NCI-H774 (cell line): ENCODE measurements at places on chromosomes 11 and 22.

DNA sequence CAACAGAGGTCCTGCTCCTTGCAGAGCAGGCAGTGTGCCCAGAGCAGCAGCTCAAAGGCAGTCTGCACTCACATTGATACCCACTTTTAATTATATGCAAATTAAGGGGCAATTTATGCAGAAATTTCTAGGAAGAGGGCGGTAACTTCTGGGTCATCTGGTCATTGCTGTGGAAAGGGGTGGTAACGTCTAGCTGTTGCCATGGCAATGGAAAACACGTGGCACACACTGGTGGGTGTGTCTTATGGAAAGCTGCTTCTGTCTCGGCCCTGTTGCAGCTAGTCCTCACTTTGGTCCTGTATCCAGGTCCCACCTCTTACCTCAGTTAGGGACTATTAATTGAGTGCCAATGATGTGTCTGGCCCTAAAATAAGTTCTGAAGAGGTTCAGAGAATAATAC, 36.8 kb downstream of the BARX2 start:
- DNase-seq = no peak

DNA sequence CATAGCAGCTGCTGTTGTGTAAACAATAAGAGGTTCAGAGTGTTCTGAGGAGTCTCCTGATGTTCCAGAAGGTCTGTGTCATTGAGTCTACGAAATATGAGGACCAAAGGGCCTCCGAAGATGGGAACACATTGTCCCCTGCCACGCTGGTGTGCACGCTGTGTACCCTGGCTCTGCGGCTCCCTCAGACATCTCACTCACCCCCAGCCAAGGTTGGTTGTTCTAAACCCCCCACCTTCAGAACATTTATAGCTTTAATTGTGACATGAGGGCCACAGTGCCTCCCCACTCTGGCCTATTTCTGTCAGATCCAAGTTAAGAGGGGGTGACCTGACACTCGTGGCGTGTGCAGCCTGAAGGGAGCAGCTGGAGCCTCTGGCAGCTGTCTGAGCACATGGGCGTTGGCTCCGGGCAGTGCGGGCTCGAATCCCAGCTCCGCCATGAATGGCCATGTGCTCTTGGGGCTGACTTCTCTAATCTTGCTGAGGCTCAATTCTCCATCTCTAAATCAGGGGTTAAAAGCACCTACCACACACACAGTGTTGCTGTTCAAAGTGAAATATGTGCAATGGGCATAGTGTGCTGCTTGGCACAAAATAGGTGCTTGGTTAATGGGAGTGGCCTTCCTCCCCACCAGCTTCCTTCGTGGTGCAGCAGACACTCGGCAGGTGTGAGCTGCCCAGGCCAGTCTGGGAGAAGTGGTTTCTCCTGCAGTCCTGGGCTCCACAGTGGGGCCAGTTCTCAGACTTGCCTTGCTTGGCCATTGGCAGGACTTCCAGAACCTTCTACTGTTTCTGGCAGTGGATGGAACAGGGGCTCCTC, 39.7 kb upstream of the MICAL2 start:
- no peak for DNase-seq

GRCh38 chr11:15670520-15671070, 555.9 kb downstream of the INSC start:
- no peak for DNase-seq

GRCh38 chr22:27851974-27852746, 50.6 kb upstream of the MN1 start:
- no peak for DNase-seq

DNA sequence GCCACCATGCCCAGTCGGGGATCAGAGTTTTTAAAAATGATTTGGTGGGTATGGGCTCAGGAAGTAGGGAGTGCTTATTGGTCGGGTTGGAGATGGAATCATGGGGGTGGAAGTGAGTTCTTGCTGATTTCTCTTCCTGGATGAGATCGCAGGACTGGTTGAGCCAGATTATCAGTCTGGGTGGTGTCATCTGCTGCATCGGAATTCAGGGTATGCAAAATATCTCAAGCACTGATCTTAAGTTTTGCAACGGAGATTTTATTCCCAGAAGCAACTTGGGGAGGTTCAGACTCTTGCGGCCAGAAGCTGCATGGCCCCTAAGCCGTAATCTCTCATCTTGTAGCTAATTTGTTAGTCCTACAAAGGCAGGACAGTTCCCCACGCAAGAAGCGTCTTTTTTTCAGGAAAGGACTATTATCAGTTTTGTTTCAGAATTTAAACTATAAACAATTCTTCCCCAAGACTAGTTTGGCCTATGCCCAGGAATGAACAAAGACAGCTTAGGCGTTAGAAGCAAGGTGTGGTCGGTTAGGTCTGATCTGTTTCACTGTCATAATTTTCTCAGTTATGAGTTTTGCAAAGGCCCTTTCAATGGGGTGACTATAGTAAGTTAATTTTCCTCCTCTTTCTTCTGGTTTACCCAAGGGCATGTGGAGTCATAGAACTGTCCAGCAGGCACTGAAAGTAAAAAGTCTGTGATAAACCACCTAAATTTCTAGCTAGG, 1.4 kb upstream of the PIWIL3 start:
- no peak for DNase-seq

DNA sequence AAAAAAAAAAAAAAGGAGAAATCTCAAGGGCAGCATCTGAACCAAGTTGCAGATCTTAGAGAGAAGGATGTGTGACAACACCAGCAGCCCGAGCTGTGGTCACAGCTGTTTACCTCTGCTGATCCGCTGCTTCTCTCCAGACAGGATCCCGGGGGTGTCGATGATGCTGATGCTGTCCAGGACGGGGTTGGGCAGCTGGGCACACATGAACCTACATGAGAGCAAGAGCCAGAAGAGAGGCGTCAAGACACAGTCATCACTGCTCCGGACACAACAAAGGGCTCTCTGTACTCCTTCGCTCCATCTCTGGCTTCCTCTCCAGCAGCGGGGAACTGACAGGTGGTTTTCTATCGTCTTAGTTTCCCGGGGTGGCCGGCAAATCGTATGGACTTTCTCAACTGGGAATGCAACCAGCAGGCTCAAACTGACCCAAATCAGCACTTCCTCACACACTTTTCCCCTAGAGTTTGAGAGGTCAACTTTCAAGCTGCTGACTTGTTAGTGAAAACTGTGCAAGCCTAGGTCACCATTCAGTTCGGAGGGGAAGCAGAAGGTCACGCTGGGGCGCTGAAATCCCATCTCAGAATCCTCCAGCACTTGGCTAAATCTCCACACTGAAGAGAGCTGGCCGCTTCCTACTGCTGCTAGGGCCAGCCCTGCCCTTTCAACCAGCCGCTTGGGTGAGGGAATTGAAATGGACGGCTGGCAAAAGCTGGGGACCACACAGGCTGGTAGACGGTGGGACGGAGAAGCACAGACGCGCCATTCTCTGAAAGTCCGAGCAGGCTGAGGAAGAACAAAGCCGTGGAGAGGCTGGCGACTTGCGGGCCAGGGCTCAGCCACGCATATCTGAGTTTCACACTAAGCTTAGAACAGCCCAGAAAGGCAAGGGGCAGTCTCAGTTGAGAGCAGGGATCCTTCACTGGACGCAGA, 3.8 kb downstream of the EHD1 start:
- DNase-seq = no peak

DNA sequence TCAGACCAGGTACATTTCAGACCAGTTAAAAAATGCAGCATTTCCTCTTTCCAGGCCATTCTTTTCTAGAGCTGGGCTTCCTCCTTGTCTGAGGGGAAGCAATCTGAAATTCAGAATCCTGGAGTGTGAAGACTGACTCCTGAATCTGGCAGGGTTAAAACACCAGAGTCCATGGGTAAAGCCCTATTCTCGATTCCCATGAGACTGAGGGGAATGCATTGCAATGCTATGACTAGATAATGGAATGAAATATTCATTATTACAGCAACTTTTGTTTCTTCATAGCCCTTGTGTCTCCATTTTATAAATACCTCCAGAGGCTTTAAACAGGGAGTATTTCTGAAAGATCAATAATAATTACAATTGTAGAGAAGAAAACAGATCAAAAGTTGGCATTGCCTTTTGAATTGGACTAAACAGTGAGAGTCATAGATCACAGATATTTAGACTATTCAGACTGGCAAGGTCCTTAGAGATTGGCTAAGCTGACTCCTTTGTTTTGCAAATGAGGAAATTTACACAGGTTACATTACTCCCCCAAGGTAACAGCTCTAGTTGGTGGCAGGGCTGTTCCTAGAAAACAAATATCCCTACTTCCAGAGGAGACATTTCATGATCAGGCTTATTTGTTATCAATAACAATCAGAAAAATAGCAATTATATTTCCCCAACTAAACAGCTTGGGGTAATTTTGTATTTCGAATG, 632.6 kb upstream of the KIRREL3 start:
- no peak for DNase-seq

DNA sequence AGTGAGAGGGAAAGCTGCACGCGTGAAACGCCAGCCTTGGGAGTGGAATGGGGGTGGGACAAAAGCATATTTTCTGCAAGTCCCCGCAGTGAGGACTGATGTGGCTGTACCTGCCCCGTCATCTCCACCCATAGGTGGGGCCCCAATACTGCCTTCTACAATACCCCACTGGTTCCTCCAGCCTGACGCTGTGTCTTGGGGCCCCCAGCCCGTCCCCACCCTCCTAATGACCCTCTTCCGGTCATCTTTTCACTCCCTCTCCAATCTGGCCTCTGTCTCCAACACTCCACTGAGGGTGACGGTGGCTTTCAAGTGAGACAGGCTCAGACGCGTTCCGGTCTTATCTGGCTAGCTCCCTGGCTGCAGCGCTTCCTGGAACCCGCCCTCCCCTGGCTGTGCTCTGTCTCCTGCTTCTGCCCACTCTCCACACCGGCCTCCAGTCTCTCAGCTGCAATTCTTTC, 104.2 kb downstream of the MICAL3 start:
- no peak for DNase-seq

- DNase-seq = no peak
Observed at GRCh38 chr22:28500006-28500405, 179.6 kb downstream of the TTC28 start.

- no peak for DNase-seq
Observed at GRCh38 chr11:72358466-72359405, 75.6 kb downstream of the CLPB start.

DNA sequence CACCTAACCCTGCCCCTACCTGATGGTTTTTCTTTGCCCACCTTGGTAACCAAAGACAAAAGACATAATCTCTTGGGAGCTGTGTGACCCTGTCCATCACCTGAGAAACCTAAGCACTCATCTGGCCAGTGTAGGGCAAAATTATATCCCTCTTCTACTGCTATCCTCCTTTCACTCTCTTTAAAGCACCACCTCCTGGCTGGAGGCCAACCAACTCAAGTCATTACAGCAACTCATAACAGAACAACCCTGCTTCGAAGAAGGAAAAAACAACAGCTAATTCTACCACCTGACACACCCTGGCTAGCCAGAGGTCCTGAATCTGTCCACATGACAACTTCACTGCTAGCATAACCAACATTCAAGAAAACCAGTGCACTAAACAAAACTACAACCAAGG, 45.5 kb downstream of the GAS2 start:
- no peak for DNase-seq
